ENCODE measurements at places on chromosomes 7 and 10.

- DNase-seq, result no peak
These were observed 539.9 kb upstream of the C7orf33 start for GRCh38 chr7:148050492-148051158.

GRCh38 chr7:101671371-101672356, 42.6 kb upstream of the MYL10 start:
- DNase-seq, result no peak

DNA sequence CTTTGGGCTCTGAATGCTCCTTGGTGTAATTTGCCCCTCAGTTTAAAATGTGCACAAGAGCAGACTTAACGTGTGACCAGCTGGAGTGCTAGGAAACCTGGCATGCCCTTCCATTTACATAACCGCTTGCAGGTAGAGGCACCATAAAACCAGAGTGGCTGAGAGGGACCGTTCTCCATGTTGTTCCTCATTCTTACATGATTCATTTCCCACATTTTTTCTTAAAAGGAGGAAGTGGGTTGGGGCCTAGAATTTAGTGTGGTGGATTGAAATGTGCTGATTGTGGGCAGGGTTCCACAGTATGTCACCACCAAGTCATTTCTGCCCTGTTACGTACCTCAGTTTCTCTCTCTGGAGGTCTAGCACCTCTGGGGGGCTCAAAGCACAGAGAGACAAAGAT, 375.8 kb upstream of the VSTM2A start:
- DNase-seq, result no peak

GRCh38 chr10:73758704-73759511, 14.7 kb downstream of the SEC24C start:
- no peak for DNase-seq

- no peak for DNase-seq
These were observed 114.8 kb upstream of the THSD7A start for GRCh38 chr7:11946794-11947193.

GRCh38 chr10:93081318-93081717, 7.6 kb downstream of the CYP26A1 start:
- no peak for DNase-seq

GRCh38 chr10:110138197-110138812, 69.1 kb upstream of the MXI1 start:
- DNase-seq, result peak; percentile 66

DNA sequence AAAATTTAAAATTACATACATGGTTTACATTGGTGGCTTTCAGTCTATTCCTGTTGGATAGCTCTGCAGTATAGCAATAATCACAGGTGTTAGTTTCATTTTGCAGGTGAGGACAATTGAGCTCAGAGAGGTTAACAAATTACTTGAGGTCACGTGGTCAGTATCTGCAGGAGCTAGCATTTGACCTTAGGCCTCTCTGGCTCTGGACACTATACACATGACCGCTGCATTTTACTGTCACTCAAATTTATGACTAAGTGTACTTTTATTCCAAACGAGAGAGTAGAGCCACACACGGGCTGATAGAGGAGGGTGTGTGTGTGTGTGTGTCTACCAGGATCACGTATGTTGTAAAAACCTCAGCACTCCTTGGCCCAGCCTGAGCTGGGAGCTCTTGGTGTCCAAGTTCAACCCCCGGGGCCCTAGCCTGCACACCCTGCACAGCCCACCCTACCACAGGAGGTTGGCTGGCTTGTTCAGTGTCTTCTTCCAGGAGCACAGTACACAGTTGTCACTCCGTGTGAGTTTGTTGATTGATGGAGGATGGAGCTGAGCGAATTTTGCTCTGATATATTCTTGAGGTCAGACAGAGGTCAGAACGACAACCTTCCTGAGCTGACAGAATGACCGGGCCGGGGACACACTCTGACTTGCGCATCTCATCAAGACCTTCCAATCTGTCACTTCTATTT, 272.7 kb downstream of the GFRA1 start:
- no peak for DNase-seq

DNA sequence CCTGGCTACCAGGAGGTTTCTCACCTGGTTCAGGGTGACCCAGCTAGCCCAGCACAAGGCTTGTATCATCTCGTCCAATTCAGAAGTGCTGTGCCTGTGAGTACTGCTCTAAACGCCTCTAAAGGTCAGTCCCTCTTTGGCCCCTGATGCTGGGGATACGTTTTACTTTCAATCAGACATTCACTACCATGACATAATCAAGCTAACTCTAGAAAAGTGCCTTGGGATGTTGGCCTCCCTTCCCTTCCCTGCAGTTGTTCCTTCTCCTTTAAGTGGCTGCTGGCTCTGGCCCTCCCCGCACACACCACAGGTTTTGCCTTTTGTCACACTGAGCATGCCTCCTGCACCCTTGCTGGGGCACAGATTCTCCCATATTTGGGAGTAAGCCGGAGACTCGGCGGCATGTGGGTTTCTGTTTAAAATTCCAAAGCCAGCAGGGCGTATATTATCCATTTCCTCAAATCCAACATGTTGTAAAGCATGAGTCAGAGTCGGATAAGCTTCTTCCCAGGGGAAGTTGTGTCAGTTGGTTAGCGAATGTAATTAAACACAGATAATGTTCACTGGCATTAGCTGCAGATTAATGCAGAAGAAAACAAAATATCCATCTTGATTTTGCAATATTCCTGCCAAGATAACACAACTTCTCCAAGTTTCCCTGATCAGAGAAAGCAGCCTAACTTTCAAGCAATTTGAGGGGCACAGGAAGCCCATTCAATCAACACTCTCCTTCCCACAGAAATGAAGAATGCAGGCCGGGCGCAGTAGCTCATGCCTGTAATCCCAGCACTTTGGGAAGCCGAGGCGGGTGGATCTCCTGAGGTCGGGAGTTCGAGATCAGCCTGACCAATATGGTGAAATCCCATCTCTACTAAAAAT, 31.8 kb upstream of the VCL start:
- peak; percentile 99 for DNase-seq

DNA sequence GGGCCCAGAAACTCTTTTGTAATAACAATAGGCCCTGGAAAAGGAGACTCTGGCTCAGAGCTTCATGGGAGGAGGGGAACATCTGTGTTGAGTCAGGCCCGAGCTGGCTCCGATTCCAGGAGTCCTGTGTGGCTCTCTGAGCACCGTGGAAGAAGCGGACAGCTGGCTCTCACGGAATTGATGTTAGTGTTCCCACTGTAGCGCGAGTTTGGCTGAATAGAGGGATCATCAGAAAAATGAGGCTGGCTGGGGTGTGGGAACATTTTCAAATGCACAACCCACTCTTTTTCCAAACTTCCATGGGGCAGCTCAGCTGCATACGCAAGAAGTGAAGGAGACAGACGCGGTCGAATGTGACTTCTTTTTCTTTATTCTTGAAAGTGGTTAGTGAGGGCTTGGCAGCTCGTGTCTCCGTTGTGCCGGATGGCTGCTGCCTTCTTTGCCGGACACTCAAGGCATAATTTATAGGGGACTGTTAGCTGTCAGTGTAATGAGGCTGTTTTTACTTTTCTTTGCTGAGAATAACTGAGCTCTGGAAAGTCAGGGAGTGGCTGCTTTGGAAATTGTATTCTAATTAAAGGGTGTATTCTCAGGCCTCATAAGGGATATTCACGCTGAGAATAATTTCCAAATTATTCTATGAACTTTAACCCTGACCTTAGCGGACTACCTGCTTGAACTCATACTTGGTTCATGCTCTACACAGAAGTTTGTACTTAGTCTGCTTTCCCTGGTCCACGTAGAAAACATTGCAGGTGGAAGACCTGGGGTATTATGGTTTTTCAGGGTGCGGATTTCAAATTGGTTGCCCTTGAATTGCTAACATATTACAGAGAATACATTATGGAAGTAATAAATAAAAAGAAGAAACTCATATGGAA, 23.1 kb downstream of the MDFIC start:
- DNase-seq, result peak; percentile 94

- no peak for DNase-seq
These were observed 3.4 kb downstream of the ADRA2A start for GRCh38 chr10:111080224-111080623.

GRCh38 chr7:44750921-44751571, 2.4 kb downstream of the ZMIZ2 start:
- peak; percentile 52 for DNase-seq

DNA sequence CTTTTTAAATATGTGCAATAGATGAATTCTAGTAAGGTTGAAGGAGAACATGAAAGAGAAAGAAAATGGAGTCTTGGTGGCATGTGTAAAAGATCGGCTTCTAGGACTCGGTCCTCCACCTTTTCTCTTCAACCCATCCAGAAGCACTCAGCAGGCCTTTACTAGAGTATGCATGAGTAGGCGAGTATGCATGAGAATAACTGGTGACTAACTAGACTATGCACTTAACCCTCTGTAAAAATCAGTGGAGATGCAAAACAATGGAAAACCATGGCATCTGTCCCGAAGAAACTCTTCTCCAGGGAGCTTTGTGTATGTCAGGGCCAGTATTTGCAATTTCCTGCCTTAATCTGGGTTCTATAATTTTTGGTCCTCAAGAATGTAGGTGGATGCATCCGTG, 40.0 kb upstream of the GRB10 start:
- peak; percentile 50 for DNase-seq
